ENCODE measurements at places on chromosomes 5 and 9. TPM values are rescaled to one million over a fixed set of nuclear protein-coding genes. Genes with fewer than 3 reads are reported as not detected.

Gene ELL2
- polyA plus RNA-seq = 3.0 TPM

Gene LRRC19
- polyA plus RNA-seq = 0.28 TPM

- no peak for DNase-seq
These were observed 118.7 kb upstream of the TAF11L2 start for GRCh38 chr5:17379100-17379951.

Gene CCL27
- 0.53 TPM for polyA plus RNA-seq

GRCh38 chr9:89179895-89180734, 1.5 kb upstream of the SHC3 start:
- peak; percentile 76 for DNase-seq

- DNase-seq = peak; percentile 34
These were observed 4.5 kb downstream of the CEMIP2 start for GRCh38 chr9:71763832-71764231.

DNA sequence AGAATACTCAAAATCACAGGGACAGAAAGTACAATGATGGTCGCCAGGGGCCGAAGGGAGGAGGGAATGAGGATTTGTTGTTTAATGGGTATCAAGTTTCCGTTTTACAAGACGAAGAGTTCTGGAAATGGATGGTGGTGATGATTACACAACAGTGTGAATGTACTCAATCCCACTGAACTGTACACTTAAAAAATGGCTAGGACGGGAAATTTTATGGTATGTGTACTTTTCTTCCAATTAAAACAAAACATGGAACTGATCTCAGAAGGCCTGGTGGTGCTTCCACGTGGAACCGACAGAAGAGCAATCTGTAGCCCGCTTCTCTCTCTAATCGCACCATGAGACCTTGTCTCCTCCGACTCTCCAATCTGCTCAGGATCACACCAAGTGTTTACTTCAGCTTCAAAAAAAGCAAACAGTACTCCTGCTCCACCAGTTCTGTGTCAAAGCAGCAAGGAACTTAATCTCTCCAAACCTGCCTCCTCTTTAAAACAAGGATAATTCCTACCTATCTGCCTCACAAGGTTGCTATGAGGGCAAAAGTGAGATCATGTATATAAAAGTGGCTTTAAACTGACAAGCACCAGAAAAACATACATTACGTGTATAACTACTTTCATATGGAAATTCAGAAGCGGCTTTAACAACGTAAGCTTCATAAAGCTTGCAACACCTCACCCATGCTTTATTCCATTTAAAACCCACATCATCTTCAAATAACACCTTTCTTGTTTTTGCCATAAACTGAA, 2.1 kb downstream of the ECPAS start:
- DNase-seq = peak; percentile 5

Gene IL4
- not detected for polyA plus RNA-seq

DNA sequence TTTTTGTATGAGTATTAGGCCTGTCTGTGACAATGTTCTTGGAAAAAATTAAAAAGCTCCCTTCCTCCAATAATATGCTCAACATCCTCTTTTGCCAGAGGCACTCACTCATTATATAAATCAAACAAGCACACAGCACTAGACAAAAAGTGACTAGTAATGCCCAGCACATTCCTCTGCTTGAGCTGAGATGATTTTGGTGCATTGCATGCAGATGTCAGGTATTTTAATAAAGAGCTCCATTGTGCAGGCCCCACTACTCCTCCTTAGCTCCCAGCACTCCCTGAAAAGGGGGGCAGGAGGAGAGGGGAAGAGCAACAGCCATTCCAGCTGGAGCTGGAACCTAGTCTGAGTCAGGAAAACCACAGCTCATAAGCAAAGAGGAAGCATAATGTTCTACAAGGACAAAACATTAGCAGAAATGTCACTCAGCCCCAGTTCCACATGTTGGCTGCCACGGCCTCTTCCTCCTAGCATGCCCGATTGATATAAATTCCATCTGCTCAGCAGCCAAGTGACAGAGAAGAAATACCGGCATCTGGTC, 348.5 kb downstream of the BNC2 start:
- peak; percentile 86 for DNase-seq

DNA sequence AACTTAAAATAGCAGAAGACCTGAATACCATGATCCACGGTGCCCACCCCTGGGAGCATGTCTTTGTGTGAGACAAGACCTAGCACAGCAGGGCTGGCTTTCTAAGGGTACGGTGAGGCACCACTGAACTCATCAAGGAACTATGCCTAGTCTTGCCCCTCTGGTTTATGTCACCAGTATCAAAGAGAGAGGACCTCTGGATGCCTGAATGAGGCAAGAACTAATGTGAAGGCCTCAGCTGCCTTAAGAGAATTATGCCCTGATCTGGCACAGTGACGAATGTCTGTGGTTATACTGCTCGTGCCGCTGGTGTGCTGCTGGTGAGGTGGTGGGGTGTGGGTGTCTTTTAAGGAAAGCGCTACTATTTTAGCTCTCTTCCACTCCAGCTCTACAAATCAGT, 23.0 kb downstream of the NREP start:
- DNase-seq = no peak

Gene ELOVL7
- polyA plus RNA-seq = 0.21 TPM

GRCh38 chr5:39501397-39501796, 76.6 kb upstream of the DAB2 start:
- DNase-seq = peak; percentile 93

Gene SLC6A3
- not detected for polyA plus RNA-seq

Gene SYNPO
- polyA plus RNA-seq = 34.1 TPM

DNA sequence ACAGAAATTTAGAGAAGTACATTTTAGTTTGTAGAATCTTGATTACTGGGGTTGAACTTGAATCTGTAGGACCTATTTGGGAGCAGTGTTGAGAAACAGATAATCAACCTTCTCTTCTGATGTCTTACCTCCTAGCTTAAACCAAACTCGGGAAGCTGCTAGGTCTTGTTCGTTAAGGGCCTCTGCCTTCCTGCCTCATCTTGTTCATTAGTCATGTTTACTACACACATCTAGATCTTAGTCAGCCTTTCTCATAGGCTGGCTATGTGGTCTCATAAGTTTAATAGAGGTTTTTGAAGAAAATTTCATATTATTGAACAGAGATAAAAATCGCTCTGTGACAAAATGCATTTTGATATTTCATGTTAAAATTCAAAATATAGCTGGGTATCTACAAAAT, 331.0 kb upstream of the EDIL3 start:
- no peak for DNase-seq

Data from muscle of arm (tissue), 14 donors.